Stimulated activated CD4-positive, alpha-beta T cell treated with anti-CD3 and anti-CD28 coated beads, Interleukin-4, amount 100 ng/mL, for 24 hours (primary cell): ENCODE measurements at places on chromosomes 6 and 20.

- no peak for DNase-seq
Observed at GRCh38 chr6:36430351-36430750, 12.3 kb downstream of the PXT1 start.

- no peak for DNase-seq
Observed at GRCh38 chr6:20921578-20921977, 387.3 kb downstream of the CDKAL1 start.

DNA sequence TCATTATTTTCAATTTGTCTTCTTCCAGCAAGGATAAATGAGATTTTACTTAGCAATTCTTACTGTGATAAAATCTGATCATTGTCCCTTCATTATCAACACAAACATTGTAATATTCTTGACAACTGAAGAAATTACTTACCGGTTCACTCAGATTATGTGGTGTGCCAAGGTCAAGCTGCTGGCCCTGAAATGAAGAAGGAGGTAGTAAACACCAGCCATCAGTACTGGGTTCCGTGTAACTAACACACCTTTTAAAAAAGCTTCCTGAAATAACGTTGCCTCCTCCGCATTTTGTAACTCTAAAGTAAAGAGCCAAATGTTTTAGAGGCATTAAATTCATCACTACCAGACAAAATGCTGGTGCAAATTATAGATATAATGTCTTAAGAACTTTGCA lies 7.4 kb downstream of the ROS1 start:
- no peak for DNase-seq

GRCh38 chr6:131728296-131728939 lies 17.6 kb upstream of the CTAGE9 start:
- DNase-seq = no peak

DNA sequence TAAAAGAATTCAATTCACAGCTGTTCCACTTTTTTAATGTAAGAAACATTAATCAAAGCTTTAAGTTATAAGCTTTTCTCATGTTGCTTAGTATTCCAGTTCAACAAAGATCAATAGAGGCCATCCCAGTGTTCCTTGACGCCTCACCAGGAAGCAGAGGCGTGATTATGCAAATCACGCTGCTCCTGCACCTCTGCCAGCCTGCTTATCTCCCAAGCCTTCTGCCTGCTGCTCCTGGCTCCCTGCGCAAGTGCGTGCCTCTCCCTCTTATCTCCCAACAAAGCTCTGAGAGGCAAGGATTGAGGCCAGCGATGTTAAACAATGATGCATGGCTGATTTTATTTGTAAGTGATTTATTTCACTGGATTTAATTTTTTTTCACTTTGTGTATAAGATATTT lies 42.8 kb downstream of the INSM1 start:
- no peak for DNase-seq

GRCh38 chr6:129134535-129134934 lies 251.6 kb downstream of the LAMA2 start:
- no peak for DNase-seq

DNA sequence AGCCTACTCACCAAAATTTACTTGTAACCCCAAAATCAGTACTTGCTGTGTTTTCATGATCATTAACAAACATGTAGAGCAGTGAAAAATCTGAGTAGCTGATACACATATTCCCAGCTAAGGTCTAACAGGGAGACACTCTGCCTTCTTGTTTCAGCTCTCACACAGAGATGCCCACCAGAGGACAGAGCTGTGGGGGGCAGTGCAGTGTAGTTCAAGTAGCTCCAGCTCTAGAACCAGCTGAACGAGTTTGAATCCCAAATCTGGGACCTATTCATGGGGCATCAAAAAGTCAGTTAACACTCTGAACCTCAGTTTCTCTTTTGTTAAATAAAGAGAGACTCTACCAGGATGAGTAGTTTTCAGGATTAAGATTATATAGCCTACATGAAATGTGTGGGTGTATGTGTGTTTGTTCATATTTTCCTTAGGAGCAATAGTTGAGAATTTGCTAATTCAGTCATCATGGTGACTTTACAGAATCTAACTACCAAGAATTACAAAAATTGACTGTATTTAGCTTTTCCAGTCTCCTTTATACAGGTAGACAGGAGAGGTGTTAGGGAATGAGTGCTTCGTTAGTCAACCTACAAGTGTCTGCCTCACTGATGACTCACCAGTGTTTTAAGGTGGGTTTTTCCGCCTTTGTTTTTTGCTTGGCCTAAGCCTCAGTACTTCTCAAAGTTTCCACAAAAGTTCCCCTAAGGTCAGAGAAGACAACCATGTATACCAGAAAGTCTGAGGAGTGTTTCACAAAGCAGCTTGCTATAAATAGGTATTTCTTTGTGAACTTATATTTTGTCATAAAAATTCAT lies 164.0 kb upstream of the RUNX2 start:
- peak; percentile 66 for DNase-seq

DNA sequence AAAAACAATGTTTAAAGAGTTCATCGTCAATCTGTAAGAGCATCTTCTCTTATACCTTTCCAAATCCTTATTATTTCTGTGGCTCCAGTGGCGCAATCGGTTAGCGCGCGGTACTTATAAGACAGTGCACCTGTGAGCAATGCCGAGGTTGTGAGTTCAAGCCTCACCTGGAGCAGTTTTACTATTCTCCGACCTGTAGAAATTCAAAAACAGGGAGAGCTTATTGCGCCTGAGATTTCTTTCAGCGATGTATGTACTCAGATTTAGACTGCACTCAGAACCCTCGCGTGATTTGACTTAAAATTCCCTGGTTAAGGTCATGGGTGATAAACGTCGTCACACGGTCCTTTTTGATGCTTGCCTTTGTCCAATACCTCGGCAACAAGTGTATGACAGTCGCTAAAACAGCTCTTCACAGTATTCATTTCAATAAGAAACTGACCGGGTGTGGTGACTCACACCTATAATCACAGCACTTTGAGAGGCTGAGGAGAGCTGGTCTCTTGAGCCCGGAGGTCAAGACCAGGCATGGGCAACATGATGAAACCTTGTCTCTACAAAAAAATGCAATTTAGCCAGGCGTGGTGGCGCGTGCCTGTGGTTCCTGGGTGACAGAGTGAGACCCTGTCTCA lies 11.9 kb downstream of the GPX5 start:
- peak; percentile 18 for DNase-seq
